ENCODE measurements at places on chromosomes 16 and 17.

GRCh38 chr17:78981010-78981888 lies 1.5 kb upstream of the LGALS3BP start:
- DNase-seq: no peak

GRCh38 chr17:11644265-11645212 lies 46.3 kb downstream of the DNAH9 start:
- peak; percentile 26 for DNase-seq

GRCh38 chr17:44110011-44110686 lies 13.3 kb downstream of the HDAC5 start:
- no peak for DNase-seq

DNA sequence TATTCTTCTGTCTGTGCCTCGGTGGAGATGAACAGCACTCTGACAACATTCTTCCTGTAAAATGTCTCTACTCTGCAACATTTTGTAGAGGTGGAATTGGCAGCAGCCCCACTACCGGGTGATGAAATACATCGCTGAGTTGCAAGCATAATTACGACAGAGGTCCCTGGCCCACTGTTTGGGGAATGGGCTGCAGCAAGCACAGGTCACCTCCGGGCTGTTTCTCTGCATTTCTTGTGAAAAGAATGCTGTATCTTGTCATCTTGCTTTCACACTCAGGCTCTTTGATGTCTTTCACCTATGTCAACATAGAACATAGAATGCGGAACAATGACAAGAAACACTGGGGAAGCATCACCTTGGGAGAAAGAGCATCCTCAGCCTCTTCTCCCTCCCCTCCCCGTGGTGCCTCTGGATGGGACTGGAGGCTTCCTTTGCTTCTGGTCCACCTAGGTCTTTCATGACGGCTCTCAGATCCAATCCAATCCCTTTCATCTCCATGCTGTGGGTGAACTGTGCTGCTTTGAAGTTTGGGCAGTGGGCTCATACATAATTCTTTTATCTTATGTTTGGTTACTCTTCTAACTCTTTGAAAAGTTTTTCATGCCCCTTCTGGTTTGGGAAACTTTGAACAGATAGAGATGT lies 265.0 kb downstream of the PHKB start:
- DNase-seq: no peak

DNA sequence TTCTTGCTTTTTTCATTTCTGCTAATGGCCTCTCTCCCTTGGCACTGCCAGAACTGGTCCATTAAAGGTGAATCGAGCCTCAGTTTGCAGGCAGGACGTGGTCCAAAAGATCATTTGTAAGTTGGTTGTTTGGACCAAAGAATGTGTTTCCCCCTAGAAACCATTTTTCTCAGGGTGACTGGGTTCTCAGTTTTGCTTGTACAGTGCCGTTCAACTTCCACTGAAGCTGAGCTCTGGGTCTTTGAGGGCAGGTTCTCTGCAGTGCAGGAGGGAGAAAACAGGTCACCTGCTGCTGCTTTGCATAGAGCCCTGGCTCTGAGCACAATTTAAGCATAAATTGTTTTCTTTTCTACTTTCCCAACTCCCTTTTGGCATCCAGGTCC lies 9.0 kb upstream of the AMZ2 start:
- no peak for DNase-seq

DNA sequence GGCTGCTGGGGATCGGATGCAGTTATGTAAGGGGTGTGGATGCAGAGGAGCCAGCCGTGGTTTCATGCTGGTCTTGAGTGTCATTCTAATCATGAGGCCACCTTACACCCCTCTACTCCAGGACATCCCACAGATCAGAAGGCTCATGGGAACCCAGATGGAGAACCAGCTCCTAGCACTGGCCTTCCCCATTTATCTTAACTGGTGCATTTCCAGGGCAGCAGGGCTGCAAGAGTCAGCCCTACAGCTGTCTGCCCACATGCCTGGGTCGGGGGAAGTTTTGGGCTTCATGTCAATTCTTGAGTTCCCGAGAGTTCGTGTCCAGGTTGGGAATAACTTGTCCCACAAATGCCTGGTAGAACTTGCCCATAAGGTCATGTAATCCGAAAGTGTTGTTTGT lies 29.1 kb downstream of the RPTOR start:
- DNase-seq: no peak

GRCh38 chr16:67240506-67240905 lies 6.8 kb downstream of the FHOD1 start:
- no peak for DNase-seq

DNA sequence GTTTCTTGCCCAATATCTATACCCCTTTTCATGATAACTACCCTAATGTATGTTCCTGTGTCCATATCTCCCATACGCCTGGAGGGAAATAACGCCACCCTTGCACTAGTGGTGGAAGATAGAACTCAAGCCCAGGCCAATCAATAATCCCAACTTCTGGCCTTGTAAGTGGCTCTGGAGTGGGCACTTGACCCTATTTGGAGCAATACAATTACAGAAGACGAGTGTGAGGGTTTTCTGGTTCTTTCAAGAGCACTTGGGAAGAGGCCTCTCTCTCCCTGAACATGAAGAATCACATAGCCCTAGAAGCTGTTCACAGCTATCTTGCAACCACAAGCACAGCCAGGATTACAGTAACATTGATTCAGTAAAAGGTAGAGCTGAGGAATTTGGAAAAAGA lies 217.9 kb downstream of the RAB11FIP4 start:
- DNase-seq: no peak

DNA sequence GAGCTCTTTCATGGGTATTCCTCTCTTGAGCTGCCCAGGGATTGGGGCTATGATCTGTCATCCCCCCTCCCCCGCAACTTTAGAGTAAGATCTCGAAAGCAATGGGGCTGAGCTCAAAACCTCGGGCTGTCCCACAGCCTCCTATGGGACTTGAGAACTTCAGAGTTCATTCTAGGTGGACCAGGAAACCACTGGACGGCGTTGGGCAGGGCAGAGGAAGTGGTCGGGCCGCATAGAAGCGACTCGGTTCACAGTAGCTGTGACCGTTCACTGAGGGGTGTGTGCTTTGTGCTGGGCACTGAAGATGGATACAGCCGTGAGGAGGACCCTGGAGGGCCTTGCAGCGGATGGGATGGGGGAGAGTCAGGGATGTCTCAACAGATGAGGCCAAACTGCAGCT lies 292.0 kb downstream of the CPPED1 start:
- DNase-seq: no peak

DNA sequence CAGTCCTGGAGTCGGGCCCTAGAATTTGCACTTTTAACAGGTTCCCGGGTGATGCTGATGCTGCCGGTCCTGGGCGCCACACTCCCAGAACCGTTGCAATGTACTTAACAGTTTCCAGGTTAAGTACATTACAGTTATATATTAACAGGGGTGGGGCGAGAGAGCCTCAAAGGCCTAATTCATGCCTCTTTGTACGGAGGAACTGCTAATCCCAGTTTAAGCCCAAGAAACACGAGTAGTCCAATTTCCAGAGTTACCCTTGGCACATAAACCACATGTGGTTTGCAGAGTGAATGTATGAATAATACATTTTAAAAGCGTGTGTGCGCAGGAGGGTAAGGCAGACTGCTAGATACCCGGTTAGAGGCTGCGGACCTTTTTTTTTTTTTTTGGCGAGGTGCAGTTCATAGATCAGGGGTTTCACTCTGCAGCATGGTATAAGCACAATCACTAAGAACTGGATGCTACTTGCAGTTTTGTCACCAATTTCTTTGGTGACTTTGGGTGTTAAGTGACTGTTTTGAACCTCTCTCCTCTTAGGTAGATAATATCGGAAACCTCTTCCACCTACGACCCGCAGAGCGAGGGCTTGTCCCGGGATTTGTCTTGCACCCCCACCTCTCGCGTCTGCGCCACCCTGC lies 713 bp downstream of the COX11 start:
- DNase-seq: no peak

- no peak for DNase-seq
These were observed 142.0 kb downstream of the CPPED1 start for GRCh38 chr16:12661656-12662172.

GRCh38 chr16:57892447-57893096 lies 78.4 kb downstream of the CNGB1 start:
- DNase-seq: no peak

DNA sequence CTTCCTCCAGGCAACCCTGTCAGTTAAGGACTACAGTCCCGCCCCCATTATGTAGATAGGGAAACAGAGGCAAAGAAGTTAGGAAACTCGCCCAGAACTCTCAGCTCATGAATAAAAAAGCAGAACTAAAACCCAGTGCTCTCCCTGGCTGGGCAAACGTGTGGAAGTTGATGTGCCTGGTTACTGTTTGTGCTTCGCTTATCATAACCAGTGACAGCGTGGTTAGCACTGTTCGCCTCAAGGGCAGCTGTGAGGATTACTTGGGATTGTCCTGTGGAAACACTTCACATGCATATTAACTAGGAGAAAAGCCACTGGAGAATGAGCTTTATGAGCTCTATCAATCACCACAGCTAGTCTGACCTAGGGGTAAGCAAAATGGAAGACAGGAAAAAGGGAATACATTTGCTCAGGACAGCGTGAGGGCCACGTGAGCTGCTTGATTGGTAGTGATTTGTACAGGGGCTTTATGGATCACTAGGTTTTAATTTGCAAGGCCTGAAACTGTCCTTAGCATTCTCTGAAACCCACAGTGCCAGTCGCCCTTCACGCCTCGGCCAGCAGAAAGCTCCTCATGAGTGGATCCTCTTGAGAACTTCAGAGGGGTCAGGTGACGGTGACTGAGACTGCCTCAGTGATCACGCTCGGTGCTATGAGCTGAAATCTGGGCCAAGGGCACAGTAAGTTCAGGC lies 19.9 kb downstream of the CYB5D2 start:
- DNase-seq: no peak

DNA sequence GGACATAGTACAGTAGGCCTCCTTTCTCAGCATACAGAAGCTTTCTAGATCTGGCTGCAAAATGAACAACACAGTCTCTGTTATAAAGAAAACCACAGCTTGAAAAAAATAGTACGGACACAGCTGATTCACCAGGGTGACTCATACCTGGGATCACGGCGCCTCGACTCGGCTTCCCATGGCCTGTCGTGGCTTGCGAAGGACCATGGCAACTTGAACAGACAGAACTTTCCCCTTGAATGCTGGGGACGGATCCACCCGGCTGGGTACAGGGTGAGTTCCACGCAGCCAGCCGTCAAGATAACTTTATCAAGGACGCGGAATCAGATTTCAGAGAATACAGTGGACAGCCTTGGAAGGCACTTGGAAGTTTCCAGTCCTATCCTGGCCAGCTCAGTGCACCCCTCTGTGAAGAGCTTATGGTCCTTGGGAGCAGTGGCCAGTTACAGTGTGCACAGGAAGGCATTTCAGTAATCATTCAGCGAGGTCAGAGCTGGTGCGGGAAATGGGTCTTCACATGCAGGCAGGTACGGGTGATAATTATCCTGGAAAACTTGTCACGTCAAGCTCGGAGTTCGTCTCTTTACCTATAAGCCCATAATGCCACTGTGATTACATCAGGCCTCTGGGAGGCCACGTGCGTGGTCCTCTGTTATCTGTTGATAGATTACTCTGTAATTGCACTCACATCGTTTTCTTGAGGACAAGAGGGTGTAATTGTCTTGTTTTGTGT lies 57.9 kb upstream of the MAF start:
- DNase-seq: no peak

DNA sequence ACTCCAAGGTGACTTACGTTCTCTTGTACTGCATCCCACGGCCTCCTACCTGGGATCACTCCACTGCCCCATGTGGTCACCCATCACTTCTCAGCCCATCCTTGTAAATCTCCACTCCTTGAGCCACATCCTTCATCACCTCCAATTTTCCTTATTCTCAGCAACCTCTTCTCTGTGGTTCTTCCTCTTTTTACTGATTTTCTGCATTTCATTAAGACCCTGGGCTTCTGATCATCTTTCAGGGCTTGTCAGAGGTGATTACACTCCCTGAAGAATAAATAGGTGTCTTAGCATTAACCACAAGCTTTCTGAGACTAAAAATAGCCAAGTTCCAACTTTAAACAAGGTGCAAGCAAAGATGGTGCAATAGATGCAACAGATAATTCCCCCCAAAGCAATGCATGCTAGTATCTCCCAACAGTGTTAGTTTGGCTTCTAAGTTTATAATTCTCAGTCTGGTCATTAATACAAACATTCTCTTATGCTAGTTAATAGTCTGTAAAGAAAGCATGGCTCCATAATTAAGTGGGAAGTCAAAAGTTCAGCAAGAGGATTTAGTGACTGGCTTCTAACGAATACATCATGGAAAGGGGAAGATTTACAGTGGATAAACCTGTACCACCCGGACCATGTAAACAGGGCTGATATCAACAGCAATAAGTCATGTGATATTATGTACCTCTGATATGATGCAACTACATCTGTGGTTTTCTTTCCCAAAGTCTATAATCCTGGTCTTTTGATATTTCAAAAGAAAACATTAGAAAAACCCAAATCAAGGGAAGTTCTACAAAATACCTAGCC lies 47.4 kb upstream of the FOXJ1 start:
- DNase-seq: no peak

GRCh38 chr16:58051296-58051695 lies 25.7 kb downstream of the MMP15 start:
- no peak for DNase-seq

GRCh38 chr16:83021045-83021444 lies 394.3 kb downstream of the CDH13 start:
- no peak for DNase-seq

DNA sequence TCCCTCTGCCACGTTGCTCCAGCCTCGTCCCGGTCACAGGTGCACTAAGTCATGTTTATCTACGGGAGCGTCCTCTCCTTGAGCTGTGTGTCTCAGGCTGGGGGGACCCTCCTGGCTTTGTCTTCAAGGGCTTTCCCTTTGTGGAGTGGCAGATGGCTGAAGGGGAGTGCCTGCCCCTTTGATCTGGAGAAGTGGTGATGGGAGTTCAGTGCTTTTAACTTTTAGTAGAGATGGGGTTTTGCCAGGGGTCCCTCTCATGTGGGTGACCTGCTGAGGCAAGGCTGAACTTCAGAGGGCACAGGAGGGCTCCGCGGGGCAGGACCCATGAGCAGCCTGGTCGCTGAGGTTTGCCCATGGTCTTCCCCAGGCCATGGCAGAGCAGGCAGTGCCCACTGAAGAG lies 73.1 kb upstream of the CDC42EP4 start:
- DNase-seq: no peak

- no peak for DNase-seq
These were observed 7.2 kb upstream of the ZNF778 start for GRCh38 chr16:89210165-89210903.

GRCh38 chr16:65743558-65743957 lies 621.7 kb upstream of the CDH11 start:
- DNase-seq: no peak

DNA sequence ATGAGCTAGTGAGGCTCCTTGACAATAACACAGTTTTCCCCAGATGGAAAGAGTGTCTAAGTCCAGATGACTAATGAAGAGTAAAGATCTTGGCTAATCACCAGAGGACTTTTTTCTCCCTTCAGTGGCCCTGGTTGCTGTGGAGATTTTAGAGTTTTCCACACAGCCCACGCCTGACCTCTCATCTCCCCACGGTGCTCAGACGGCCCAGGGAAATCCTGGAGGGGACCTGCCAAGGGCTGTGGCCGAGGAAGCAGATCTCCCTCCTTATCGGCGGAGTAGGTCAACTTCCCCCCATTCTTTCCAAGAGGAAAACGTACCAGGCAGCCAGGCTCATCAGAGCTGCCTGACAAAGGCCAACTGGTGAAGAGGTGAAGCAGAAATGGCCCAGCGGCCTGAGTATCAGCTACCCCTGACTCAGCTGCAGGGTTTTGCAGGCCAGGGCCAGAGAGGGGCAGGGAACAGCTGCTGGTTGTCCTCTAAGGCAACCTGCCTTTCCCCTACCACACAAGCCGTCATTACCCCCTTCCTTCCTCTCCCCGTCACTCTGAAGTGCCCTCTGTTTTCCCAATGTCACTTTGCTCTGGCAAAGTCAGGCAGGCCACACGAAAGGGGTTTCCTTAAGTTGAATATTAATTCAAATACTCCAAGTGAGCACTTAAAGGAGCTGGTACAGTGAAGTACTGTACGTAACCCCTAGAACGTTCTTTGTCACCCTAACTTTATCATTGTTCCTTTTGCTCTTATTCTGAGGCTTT lies 140.2 kb upstream of the ADAMTS18 start:
- DNase-seq: no peak

All from NCI-H446 treated with DMSO at 0.1 percent for 48 hours (cell line).